ENCODE measurements at places on chromosomes 12 and 14. TPM values are rescaled to one million over a fixed set of nuclear protein-coding genes. Genes with fewer than 3 reads are reported as not detected.

SLC2A14 gene
- total RNA-seq, result not detected

- no peaks in the 10 kb centered on the region for H3K4me1 ChIP-seq
- no peak for DNase-seq
- no peak overlapping the region for H3K4me3 ChIP-seq
- H3K27me3 ChIP-seq, result no peaks in the 10 kb centered on the region
Measured at GRCh38 chr12:2247596-2247995, 194.8 kb downstream of the CACNA1C start.

- no peaks in the 10 kb centered on the region for H3K36me3 ChIP-seq
- no peak overlapping the region for H3K4me3 ChIP-seq
- peaks cover 3% of the 10 kb centered on the region for H3K4me1 ChIP-seq
- DNase-seq, result no peak
- H3K27me3 ChIP-seq, result peaks cover 54% of the 10 kb centered on the region
- H3K27ac ChIP-seq, result no peak overlapping the region
Measured at GRCh38 chr12:2053691-2054090, 904 bp downstream of the CACNA1C start.

- DNase-seq, result no peak
- no peak overlapping the region for H3K27ac ChIP-seq
- H3K4me3 ChIP-seq, result no peak overlapping the region
- H3K4me1 ChIP-seq, result no peaks in the 10 kb centered on the region
Measured at GRCh38 chr12:16884819-16885218, 278.9 kb upstream of the LMO3 start.

SPRING1 gene
- 40.4 TPM for total RNA-seq

DNA sequence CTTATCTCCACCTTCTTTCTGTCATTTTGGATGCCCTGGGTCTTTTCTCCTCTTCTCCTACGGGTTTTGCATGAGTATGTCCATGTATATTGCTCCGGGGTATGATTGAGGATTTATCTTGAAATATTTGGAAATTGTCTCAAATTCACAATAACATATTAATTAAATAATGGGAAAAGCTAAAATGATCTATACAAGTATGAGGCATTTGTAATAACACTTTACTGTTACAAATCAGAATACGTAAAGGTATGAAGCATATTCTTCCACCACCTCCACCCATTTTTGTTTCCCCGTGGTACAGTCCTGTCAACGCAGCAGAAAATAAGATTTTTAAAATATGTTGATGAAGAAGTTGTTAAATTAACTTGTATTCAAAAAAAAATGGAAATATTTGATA lies 91.3 kb downstream of the PPP2R5C start:
- no peak for DNase-seq
- no peaks in the 10 kb centered on the region for H3K27me3 ChIP-seq
- no peak overlapping the region for H3K4me3 ChIP-seq
- H3K27ac ChIP-seq, result no peak overlapping the region

DNA sequence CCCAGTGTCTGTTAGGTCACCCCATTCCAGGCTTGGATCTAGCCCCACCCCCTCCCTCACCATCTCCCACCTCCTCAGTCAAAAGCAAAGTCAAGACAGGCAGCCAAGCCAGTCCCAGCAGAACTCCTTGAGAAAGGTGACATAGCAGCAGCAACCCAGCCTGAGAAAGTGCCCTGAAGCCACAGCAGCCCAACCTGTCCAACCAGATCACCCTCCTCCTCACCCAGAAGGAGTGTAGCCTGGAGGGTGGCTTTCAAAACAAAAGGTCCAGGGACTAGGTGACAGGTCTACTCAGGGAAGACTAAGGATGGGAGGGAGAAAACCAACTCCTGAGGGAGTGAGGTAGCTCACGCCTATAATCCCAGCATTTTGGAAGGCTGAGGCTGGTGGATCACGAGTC lies 5.2 kb downstream of the RAB15 start:
- H3K27me3 ChIP-seq, result no peaks in the 10 kb centered on the region
- no peak for DNase-seq
- no peak overlapping the region for H3K4me3 ChIP-seq

GRCh38 chr12:125453751-125454150 lies 388.5 kb downstream of the AACS start:
- H3K27ac ChIP-seq, result no peak overlapping the region
- H3K4me3 ChIP-seq, result no peak overlapping the region
- no peaks in the 10 kb centered on the region for H3K27me3 ChIP-seq
- H3K4me1 ChIP-seq, result no peaks in the 10 kb centered on the region
- H3K36me3 ChIP-seq, result no peaks in the 10 kb centered on the region

- H3K4me3 ChIP-seq, result no peak overlapping the region
- no peaks in the 10 kb centered on the region for H3K27me3 ChIP-seq
- DNase-seq, result peak; percentile 73
- H3K27ac ChIP-seq, result no peak overlapping the region
Measured at GRCh38 chr14:73173092-73173735, 36.9 kb downstream of the PSEN1 start.

Measured in endothelial cell of umbilical vein (primary cell).